ENCODE measurements at places on chromosomes 11 and 22. TPM values are rescaled to one million over a fixed set of nuclear protein-coding genes. Genes with fewer than 3 reads are reported as not detected.

- DNase-seq = no peak
These were observed 42.5 kb downstream of the TMPRSS5 start for GRCh38 chr11:113663567-113663966.

DNA sequence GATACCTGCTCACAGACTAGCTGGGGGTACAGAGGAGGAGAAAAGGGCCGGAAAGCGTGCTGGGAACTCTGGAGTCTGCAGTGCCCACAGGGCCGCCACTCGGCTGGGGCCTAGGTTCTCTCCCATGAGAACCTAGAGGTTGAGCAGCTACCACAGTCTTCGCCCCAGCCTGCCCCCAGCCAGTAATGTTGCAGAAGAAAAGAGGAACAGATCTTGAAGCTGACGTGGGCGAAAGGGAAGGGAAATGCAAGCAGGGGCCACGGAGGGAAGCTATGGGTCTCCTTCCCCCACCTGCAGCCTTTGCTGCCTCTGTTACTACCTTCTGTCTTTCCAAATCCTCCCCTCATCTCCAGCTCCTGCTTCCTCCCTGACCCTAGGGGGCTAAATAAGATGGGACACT, 28.8 kb upstream of the P2RY2 start:
- no peak for DNase-seq

GRCh38 chr11:22130462-22131053, 62.3 kb upstream of the ANO5 start:
- no peak for DNase-seq

- no peak for DNase-seq
These were observed 4.5 kb downstream of the OR5B21 start for GRCh38 chr11:58503361-58503856.

- no peak for DNase-seq
These were observed 1.2 kb downstream of the DRD2 start for GRCh38 chr11:113473983-113474361.

GRCh38 chr11:17206463-17206862, 1.3 kb downstream of the PIK3C2A start:
- DNase-seq = no peak

GRCh38 chr11:126528075-126528474, 172.6 kb downstream of the ST3GAL4 start:
- DNase-seq = no peak

GRCh38 chr11:11626128-11626527, 4.3 kb upstream of the GALNT18 start:
- DNase-seq = no peak

DNA sequence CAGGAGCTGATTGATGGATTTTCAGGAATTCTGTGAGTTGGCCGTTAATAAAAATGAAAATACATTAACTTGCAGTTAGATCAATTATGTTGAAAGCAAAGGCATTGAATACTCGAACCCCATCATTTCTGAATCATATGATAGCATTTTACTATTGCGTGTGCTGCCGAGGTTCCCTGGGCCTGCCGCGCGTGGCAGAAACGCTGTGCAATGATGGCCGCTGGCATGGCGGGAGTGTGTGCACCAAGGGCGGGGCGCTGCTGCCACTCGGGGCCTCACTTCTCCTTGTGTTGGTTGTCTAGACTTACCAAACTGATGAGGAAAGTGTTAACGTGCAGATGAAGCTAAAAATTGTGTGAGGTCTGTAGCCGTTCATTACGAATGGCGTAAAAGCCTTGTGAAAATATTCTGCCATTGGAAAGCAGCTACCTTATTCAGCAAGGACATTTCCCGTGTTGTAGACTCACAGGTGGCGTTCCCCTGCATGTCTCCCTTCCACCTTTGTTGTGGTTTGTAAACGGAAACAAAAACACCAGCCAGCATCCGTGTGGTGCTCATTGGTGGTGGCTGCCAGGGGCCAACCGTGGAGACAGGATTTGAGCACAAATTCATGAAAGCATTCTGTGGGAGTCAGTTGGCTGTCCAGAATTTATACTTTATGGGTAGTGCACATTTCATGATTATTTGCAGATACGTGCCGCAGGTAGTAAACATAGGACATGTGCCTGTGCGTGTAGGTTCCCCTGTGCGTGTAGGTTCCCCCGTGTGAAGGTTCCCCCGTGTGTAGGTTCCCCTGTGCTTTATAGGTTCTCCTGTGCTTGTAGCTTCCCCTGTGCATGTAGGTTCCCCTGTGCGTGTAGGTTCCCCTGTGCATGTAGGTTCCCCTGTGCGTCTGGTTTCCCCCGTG, 5.9 kb upstream of the GRAMD4 start:
- DNase-seq = peak; percentile 80

DNA sequence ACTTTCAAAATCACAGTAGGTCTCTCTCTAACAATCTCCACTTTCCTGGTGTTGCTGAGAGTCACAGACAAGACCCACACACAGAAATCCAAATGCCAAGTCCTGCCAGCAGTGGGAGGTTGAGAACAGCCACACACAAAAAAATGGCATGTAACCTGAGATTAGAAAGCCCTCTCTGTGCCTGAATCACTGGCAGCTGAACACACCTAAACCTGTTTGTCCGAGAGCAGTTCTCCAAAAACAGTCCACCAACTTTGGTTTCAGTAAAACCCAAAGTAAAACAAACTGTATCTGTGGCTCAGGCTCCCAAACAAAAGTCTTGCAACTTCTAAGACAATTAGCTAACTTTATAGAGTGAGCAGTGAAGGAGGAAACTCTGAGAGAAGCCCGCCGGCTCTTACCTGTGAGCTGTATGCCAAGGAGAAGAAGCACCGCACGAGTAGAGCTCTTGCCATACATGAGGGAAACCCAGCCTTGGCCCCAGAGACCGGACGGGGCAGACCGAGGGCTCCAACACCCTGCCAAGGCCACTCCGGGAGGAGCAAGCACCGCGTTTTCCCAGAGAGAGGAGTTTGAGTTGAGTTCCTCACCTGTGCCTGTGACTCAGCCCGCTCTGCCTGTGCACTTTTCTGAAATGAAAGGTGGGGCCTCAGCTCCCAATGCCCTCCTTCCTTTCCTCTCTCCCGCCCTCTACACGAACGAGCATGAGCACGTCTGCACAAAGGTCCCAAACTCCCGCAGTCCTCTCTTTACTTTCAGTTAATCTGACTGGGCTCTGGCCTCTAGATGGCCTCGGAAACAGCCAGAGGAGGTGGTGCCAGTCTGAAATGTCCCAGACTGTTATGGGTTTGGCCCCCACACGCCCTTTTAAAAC, at the start of gene MPZL2:
TSS of gene MPZL2 (minus strand) at position 603 of the 874 bp plus-strand sequence. CDS start at position 459, 144 bp downstream.
- DNase-seq = no peak

GRCh38 chr22:22019659-22020424, 37.3 kb upstream of the TOP3B start:
- DNase-seq = no peak

DNA sequence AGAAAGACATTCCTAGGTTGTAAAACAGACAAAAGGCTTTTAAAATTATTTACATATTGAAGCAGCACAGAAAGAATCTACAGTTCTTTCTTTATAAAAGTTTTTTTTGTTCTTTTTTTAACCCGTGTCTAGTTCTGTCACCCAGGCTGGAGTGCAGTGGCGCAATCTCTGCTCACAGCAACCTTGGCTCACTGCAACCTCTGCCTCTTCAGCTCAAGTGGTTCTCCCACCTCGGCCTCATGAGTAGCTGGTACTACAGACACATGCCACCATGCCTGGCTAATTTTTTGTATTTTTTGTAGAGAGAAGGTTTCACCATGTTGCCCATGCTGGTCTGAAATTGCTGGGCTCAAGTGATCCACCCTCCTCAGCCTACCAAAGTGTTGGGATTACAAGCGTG, 3.8 kb upstream of the INCENP start:
- no peak for DNase-seq

- DNase-seq = no peak
These were observed 160.8 kb downstream of the CRYBB2 start for GRCh38 chr22:25380122-25380747.

DNA sequence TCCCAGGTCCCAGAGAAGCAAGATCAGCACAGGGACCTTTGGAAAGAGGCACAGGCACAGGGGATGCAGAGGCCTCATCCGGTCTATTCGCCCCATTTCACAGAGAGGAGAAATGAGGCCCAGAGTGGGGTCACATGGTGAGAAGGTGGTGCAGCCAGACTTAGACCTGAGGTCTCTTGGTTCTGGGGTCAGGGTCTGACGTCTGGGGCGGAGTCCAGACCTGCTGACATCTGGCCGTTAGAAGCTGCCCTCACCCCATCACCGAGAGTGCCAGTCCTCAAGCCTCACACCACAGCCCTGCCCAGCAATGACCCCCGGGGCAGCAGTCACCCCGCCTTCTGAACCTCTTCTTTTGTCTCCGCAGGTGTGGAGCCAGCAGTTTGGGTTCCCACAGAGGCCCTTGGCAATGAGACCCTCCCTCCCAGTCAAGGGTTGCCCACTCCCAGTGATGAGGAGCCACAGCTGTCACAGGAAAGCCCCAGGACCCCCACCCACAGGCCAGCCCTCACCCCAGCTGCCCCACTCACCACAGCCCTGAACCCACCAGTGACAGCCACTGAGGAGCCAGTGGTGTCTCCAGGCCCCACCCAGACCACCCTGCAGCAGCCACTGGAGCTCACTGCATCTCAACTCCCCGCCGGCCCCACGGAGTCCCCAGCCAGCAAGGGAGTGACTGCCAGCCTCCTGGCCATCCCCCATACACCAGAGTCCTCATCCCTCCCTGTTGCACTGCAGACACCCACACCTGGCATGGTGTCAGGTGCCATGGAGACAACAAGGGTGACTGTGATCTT, 62.4 kb downstream of the OTOG start:
- no peak for DNase-seq

DNA sequence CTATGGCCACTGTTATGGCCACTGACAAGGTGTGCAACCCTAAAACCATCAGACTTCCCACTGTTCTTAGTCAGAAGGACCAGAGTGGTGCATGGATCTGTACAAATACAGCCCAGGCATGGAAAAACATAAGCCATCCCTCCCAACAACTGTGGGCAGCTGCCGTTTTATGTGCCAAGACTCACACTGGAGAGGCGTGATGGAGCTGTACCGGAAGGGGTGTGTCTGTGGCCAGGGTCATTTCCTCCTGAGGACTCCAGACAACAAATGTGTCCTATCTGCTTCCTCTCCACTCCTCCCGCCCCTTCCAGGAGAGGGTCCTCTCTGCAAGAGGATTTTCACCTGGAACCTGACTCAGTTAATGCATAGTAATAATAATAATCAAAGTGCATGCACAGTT, 29.5 kb downstream of the KCNJ1 start:
- DNase-seq = no peak

- no peak for DNase-seq
These were observed 31.6 kb downstream of the TTC12 start for GRCh38 chr11:113345978-113346377.

- no peak for DNase-seq
These were observed 95.6 kb downstream of the YAP1 start for GRCh38 chr11:102205805-102206204.

DNA sequence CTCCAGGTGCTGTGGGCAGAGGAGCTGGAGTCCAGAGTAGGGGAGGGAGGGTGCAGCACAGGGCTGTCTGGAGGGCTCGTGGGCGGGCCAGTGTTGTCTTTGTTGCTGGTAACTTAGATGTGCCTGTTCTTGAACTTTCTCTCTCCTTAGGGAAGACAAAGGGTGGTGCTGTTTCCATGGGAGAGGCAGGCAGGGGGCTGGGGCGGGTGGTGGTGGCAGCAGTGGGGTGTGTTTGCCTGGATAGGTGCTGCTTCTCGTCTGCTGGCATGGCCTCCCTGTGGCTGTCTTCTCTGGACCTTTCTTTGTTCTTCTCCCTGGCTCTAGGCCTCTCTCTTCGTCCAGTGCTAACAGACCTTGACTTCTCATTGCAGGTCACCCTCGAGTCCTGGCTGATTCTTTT, 8.5 kb downstream of the SIDT2 start:
- no peak for DNase-seq

- DNase-seq = no peak
These were observed 110.2 kb downstream of the ANO3 start for GRCh38 chr11:26442131-26442530.

DNA sequence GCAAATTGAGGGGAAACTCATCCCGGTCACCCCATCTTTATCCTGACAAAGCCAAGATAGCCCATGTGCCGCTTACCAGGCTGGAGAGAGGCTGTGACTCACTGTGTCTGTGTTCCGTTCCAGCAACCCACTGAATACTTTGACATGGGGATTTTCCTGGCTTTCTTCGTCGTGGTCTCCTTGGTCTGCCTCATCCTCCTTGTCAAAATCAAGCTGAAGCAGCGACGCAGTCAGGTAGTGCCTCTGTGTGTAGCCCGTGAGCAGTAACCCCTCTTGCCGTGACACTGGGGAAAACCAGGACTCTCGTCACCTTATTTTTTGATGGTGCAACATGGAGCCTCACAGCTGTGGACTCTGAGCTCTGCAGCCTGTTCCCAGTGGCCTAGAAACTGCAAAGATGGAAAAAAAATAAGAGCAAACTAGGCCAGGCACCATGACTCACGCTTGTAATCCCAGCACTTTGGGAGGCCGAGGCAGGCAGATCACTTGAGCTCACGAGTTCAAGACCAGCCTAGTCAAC, 16.9 kb downstream of the C22orf31 start:
- no peak for DNase-seq

DNA sequence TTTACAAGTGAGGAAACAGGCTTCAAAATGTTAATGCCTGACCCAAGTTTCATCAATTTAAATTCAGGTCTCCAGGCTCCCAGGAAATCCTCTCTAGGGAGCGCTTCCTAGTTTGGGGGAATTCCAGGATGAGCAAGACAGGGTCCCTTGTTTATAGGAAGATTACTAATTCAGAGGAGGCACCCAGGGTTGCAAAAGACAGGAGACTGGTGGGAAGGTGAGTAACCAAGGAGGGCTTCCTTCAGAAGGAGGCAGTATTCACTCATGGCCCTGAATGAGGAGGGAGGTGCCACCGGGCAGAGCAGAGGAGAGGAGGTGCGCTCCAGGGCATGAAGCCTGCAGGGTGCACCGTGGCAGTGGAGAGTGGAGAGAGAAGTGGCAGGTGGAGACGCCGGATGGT, 1.6 kb downstream of the TMEM132A start:
- no peak for DNase-seq

GRCh38 chr11:115247361-115247760, 256.9 kb downstream of the CADM1 start:
- no peak for DNase-seq

OR4C16 gene
- not detected for total RNA-seq

PLA2G6 gene
- 35.4 TPM for total RNA-seq

ZNRF3 gene
- 0.69 TPM for total RNA-seq

OR4D5 gene
- not detected for total RNA-seq

RRM1 gene
- total RNA-seq = 53.1 TPM

IGF2 gene
- not detected for total RNA-seq

CHRNA10 gene
- 0.41 TPM for total RNA-seq

RAB38 gene
- total RNA-seq = 0.64 TPM

TRIM6 gene
- not detected for total RNA-seq

MMP10 gene
- not detected for total RNA-seq

GLYAT gene
- not detected for total RNA-seq

AQP11 gene
- 0.31 TPM for total RNA-seq

CREB3L1 gene
- total RNA-seq = not detected

APLNR gene
- not detected for total RNA-seq

SCGB1C1 gene
- not detected for total RNA-seq

CASP4 gene
- total RNA-seq = 63.5 TPM

All from CD8-positive, alpha-beta T cell (primary cell).